ENCODE measurements at places on chromosomes 3 and 15.

DNA sequence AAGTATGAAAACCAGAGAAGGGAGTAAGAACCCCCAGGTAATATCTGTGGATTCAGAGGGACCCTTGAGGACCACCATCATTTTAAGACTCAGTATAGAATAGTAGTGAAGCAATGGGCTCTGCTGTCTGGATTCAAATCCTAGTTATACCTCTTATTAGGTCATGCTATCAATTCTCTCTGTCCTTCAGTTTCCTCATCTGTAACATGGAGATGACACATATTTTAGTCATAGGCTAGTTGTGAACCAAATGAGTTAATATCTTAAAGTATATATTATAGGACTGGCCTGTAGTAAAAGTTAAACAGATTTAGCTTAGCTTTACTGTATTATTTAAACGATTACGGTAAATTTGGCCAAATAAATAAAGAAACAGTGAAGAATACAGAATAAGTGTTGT, 177.3 kb upstream of the GOLIM4 start:
- no peak for DNase-seq

DNA sequence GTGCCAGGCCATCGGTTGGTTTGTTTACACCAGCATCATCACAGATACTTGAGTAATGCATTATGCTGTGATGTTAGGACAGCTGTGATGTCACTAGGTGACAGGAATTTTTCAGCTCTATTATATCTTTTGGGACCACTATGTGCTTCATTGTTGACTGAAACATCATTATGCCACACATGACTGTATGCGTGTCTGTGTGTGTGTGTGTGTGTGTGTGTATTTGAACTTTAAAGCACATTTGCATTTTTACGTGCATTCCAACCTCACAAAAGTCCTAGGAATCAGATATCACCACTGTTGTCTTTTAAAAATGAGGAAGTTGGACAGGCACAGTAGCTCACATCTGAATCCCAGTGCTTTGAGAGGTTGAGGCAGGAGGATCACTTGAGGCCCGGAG, 223.0 kb downstream of the TBL1XR1 start:
- no peak for DNase-seq

DNA sequence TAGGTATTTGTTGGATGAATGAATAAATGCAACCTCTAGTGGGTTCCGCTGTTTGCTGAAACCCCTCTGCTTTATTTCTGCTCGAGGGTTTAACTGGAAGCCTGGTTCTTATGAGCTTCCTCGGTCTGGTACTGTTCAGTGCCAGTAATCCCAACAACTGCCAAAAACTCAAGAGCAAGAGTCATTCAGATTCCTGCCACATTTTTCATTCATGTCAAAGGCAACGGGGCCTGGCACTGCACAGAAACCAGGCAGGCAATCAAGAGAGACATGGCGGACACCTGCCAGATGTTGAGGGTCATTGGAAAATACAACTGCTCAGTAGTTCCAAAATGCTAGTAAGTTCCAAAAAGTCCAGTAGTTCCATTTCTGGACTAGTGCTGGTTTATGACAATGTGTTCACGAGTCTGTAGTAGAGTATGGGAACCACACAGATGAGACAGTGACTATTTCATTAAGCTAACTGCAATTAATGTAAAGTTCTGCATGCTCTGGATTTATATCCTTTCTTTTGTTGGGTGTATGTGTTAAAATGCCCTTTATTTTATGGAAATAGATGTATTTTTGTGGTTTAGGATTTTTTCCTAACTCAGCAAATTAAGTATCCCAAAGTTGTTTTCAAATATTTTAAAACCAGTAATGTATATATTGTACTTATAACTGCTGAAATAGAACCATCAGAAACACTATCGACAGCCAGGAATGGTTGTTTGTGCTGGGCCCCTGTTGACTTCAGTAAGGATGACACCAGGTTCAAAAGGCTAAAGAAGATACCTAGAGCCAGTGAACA, 22.7 kb upstream of the TMEM41A start:
- no peak for DNase-seq

GRCh38 chr3:146638718-146639117, 33.6 kb upstream of the PLSCR5 start:
- DNase-seq: no peak

DNA sequence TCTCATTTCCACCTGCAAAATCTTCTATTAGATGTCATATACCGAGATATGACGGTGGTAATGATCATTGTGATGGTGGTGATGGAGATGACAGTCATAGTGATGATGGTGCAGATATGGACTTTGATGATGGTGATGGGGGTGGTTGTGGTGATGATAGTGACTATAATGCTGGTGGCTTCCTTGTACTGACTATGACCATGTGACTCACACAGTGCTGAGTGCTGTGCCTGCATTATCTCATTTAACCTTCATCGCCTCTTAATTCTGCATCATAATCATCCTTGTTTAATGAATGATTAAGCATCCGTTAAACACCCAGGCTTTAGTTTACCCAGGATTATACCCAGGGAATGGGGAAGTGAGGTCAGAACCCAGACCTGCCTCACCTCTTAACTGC, 331.7 kb downstream of the FEZF2 start:
- DNase-seq: no peak

- no peak for DNase-seq
Observed at GRCh38 chr3:188365988-188366698, 212.2 kb downstream of the LPP start.

DNA sequence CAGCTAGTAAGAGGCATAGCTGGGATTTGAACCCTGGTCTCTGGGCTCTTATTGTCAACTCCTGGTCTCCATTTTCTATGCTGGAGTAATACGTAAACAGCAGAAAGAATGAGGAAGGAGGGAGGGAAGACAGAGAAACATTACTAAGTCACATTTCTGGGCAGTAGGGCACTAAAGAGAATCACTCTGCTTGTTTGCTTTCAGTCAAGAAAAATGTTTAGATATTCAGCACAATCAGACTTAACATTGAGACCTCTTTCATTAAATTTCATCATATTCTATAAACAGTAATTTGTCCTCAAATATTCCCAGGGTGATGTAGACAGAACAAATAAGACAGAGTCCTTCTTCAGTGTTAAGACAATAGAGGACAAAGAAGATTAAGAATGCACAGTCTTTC, 67.7 kb upstream of the BNC1 start:
- no peak for DNase-seq

GRCh38 chr3:32498252-32498651, 4.4 kb downstream of the CMTM6 start:
- DNase-seq: no peak

- no peak for DNase-seq
Observed at GRCh38 chr3:71217640-71218222, 365.8 kb downstream of the FOXP1 start.

- DNase-seq: no peak
Observed at GRCh38 chr3:88059380-88060170, 520 bp downstream of the ZNF654 start.

DNA sequence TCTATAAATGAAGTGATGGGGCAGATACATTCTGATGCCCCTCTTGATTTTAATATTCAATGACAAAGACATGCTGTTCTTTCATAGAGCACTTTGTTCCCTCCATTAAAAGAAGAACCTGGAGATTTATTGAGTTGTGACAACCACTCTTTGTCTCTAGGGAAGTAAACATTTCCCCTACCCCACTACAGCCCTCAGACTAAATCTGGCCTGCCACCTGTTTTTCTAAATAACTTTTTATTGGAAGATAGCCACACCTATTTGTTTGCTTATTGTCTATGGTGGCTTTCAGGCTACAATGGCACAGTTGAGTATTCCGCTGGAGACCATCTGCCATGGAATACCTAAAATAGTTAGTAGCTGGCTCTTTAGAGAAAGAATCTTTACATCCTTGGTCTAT, 41.2 kb upstream of the ZNF385D start:
- DNase-seq: no peak

DNA sequence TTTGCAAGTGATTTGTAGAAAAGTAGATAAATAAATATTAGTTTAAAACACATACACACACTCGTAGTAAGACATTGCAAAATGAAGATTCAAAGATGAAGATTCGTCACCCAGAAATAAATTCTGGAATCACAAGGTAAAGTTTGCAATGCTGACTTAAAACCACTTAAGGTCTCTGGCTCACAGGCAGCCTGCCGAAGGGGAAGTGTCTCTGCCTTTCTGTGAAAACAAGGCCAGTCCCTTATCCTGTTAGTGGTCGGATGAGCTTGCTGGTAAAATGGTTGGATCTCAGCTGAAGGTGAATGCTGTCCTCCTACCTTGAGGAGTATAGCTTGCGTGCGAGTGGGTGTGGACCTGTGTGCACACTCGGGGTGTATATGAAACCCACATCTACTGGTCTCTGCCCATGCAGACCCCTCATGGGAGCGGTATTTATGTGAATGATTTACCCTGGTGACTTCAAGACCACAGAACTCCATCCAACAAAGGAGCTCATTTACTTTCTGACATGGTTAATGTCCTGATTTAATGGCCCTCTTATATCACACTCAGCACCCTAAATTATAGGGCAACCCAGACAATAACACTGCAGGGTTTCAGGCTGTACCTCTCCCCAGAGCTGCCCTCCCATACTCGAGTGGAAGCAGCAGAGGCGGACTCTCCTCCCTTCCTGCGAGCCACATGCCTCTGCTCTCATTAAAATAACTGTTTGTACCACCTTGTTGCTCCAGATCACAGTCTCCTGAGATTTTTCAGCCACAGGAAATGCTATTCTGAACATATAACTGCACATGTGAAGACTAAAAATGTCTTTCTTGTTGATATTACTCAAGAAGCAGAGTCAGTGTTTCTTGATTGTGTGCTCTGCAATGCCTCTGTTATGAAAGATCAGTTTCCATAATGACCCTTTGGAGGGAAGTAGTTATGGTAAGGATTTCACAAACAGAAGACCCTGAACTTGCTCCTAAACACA, 45.9 kb upstream of the ALDH1A3 start:
- no peak for DNase-seq

DNA sequence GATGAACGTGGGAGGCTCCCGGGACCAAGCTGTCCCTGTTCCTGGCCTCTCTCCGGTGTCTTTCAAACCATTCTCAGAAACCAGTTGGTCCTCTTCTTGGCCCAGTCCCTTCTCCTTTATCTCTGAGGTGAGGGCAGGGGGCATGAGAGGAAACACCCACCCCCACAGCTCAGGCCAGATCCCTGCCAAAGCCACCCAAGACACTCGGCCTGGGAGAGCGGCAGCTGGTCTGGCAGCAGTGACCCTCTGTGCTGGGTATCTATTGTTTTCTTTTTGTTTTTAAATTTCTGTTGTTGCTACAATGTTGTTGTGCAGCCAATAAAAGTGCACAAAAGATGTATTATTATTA, 27.3 kb downstream of the ACSBG1 start:
- DNase-seq: no peak

DNA sequence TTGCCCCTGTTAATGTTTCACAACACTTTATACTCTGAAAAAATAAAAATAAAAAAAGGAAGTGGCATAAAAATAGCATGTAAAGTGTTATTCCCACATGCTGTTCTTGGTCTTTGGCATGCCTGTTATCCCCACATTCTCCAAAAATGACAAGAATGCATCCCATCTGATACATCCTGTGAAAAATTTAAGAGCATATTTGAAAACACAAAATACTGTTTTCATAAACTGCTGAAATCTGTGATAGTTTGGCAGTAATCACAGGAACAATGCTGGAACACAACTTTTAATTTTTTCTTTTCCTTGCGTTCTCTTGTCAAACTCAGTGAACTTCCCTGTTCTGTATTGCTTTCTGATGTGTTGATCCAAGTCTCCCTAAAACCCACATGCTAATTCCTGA, 288.8 kb downstream of the ROBO2 start:
- DNase-seq: no peak

GRCh38 chr3:155254445-155254844, 39.0 kb downstream of the STRIT1 start:
- no peak for DNase-seq

DNA sequence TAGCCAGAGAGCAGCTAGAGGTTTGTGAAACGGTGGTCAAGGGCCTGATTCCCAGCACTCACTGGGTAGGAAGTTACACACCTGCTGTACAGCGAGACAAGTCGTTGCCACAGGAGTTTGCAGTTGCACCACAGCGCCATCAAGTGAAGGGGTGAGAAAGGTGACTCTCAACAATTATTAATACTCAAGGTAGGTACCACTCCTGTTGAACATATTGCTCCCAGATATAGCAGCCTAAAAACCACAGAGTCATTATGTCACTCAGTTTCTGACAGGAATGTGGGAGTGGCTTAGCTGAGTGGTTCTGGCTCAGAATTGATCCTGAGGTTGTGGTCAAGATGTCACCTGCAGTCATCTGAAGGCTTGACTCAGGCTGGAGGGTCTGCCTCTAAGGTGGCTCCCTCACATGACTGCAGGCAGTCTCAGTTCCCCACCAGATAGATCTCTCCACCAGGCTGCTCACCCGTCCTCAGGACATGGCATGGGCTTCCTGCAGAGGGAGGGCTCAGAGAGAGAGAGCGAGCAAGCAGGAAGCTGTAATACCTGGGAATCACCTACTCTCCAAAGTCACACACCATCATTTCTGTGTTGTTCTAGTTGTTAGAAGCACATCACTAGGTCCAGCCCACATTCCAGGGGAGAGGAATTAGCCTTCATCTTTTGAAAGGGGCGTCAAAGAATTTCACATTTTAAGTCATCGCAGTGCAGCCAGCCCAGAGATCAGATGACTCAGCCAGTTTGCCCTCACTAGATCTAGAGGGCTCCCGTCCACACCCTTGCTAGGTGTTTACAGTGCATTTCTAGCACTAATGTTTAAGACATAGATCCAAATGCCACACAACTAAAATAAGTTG, 17.0 kb upstream of the ANO10 start:
- DNase-seq: no peak

GRCh38 chr15:63818191-63818590, 15.6 kb downstream of the HERC1 start:
- no peak for DNase-seq

- DNase-seq: no peak
Observed at GRCh38 chr15:84979651-84980050, 2.0 kb upstream of the PDE8A start.

DNA sequence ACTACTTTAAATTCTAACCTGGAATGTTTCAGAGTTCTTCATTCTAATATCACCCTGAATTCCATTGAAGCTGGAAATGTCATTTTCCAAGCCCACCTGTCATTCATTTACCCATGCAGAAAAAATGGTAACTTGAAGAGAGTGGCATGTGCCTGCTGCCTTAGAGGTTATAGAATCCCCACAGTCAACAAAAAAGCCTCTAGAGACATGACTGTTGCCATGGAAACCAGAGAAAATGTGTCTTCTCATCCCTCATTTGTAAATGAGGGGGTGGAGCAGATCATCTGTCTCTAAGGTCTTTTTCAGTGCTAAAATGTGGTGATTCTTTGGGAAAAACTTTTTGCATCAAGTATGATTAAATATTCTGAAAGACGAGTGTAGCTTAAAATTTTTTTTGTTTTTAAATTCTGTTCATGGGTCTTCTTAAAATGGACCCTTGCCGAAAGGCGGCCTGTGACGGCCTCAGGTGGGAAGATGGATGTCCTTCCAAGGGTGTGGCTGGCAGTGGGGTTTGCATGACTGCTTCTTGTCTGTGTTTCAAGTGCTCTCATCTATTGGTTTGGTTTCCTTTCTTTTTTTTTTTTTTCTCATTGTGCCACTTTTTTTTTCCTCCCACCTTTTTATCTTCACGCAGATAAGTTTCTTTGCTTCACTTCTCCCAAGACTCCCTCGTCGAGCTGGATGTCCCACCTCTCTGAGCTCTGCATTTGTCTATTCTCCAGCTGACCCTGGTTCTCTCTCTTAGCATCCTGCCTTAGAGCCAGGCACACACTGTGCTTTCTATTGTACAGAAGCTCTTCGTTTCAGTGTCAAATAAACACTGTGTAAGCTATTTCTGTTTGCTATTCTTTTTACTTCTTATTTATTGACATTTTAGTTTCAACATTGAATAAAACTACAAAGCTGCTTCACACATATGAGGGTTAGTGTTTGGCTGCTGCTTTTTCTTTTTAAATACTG, 23.0 kb downstream of the TPM1 start:
- no peak for DNase-seq
